ENCODE measurements at places on chromosomes 2 and 18.

DNA sequence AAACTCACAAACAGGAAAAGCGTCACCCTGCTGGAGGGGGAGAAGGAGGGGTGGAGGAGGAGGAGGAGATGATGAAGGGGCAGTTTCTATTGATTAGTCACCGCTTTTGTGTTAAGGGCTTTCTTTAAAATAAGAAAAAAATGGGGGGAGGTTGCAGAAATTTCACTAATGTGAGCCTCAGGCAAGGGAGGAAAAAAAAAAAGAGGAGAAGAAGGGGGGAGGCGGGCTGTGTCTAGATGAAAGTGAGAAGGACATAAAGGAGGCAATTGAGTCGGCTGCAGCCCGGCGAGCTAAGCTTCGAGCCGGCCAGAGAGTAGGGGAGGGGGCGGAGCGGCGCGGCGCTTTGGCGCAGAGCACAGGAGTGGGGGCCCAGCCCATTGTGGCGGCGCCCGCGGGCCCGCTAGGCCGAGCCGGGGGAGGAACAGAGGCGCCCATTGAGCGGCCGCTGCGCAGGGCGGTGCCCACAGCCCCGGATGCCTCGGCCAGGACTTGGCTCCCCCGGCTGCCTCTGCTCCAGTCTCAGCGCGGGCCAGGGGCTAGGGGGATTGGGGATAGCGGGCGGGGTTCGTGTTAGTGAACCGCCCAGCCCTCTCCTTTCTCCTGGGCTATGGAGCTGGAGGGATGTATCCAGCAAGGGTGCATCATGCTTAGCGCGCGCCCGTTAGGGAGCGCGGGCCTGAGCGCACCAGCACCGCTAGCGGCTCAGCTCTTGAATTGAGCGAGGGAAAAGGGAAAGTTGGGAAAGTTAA is 7.9 kb downstream of the PAX3 start:
- DNase-seq: no peak

- peak; percentile 9 for DNase-seq
Observed at GRCh38 chr2:25740810-25741381, 67.5 kb upstream of the DTNB start.

- no peak for DNase-seq
Observed at GRCh38 chr2:168039881-168040280, 207.5 kb downstream of the STK39 start.

GRCh38 chr18:62331581-62332356 is 6.7 kb downstream of the TNFRSF11A start:
- no peak for DNase-seq

DNA sequence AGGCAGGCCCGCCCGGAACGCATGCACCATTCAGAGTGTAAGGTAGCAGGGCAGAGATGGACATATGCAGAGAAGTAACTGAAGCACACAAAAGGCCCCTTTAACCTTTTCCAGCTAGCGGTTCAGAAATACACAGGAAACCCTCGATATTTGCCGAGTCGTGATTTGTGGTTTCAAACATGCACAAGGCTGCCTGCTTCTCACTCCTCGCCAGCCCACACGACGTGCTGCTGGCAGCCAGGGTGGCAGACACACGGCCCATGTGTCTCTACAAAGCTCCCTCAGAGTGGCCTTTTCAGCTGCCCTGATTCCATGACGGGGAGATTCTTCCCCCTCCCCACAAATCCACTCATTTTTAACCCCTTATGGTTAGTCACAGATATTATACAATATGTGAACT is 23.6 kb downstream of the ZBTB7C start:
- DNase-seq: no peak

DNA sequence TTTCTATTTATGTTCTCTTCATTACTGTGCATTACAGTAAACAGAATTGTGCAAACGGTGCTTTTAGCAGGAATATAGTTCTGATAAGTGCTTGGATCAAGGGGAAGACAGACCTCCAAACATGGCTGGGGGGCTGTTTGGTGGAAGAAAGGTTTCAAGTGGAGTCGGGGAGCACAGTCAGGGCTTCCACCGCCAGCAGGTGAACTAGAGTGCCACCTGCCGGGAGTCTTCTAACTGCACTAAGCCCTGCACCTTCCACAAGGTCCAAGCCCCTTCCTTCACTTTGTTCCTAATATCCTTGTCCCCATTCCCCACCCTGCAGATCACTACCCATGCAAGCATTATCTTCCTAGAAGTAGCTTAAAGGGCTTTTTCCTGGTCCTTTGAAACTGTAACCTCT is 11.1 kb downstream of the ONECUT2 start:
- no peak for DNase-seq

DNA sequence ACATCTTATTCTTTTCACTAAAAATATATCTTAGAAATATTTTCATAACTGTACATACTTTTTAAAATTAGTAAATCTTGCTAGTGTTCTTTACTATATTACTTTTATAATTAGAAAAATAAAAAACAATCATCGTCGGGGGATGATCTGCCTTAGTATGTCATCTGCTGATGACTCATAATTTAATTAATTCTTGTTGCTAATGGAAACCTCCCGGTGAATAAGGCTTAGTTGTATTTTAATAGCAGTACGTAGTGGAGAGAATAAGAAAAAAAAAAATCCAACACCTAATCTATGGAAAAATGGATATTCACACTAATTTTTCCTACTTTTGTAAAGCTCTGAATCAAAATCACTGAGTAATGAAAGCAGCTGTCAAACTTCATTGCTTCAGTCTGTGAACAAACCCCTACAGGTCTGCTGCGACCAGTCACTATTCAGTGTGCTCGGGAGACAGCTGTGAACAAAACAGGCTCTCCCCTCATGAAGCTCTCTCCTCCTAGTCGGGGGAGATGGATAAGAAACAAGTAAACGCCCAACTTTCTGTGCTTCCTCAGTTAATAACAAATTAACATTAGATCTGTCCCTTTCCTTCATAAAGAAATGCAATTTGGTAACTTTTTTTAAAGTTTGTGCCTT is 97.4 kb upstream of the UPP2 start:
- DNase-seq: no peak

DNA sequence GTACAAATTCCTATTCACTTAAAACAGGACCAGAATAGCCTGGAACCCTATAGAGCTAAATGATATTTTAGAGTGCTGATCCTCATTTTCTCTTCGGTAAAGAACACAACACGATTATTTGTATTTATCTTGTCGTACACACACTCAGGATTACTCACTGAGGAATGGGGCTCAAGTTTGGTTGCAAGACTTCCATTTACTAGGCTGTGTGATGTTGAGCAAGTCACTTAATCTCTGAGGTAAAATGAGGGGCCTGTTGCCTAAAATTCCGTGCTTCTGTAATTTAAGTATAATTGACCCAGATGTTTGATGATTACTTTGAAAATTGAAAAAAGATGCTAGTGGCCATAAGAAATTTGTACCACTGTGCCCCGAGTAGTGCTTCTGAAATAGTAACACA is 42.6 kb upstream of the MAP4K3 start:
- DNase-seq: no peak

- DNase-seq: no peak
Observed at GRCh38 chr18:45680066-45680690, 43.8 kb upstream of the SLC14A1 start.

GRCh38 chr18:25443776-25444175 is 91.8 kb upstream of the ZNF521 start:
- no peak for DNase-seq
